Choroid plexus epithelial cell (primary cell): ENCODE measurements at places on chromosomes 13 and 19.
A peak's percentile ranks its signal among the peaks of the same experiment; 100 is the strongest.

GRCh38 chr19:1532003-1532402 lies 8.1 kb downstream of the PLK5 start:
- no peak for DNase-seq

GRCh38 chr13:57056601-57057180 lies 84.0 kb upstream of the PRR20A start:
- DNase-seq: no peak

- DNase-seq: peak; percentile 62
Measured at GRCh38 chr13:43874504-43875092, 4.9 kb downstream of the CCDC122 start.

GRCh38 chr19:45560038-45560437 lies 24.6 kb downstream of the OPA3 start:
- no peak for DNase-seq

DNA sequence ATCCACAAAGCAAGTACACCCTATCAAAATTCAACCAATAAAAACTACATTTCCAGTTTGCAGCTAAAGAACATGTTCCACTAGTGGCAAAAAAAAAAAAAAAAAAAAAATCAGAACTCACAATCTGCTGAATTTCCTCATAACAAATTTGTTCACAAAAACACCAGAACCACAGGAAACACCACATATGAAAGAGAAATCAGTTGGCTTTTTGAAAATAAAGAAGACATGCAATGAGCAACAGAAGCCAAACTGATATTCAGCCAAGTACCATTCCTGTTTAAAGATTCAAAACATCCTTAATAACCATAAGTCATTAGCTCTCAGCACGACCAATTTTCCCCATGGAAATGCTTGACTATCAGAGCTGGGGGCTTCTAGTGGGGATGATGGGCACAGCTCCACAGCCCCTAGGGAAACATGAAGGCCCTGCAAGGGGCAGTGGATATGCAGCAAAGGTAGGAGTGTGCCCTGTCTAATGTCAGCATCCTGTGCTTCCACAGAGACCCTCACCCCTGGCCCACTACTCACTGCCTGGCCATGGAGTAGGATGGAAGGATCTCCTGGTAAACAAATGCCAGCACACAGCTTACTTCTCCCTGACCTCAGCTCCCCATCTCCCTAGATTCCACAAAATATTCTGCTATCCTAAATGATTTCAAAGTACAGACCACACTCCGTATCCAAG lies 74.0 kb upstream of the DOCK9 start:
- no peak for DNase-seq

GRCh38 chr19:4115050-4115817 lies 8.7 kb downstream of the MAP2K2 start:
- DNase-seq: no peak

DNA sequence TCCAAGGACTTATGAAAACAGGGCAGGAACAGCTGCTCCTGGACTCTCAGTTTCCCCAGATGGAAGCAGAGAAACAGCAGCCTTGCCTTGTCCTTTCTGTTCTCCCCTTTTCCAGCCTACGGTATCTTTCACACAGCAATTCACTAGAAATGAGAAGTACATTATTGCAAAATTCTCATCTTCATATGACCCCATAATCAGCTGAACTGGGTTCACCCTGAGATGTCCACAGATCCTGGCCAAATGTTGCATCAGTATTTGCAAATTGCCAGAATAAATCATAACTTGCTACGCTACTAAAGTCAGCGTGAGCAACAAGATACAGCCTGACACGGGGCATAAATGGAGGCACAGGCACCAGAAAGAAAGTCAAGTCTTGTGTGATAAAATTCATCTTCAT lies 16.1 kb downstream of the VSTM1 start:
- no peak for DNase-seq

DNA sequence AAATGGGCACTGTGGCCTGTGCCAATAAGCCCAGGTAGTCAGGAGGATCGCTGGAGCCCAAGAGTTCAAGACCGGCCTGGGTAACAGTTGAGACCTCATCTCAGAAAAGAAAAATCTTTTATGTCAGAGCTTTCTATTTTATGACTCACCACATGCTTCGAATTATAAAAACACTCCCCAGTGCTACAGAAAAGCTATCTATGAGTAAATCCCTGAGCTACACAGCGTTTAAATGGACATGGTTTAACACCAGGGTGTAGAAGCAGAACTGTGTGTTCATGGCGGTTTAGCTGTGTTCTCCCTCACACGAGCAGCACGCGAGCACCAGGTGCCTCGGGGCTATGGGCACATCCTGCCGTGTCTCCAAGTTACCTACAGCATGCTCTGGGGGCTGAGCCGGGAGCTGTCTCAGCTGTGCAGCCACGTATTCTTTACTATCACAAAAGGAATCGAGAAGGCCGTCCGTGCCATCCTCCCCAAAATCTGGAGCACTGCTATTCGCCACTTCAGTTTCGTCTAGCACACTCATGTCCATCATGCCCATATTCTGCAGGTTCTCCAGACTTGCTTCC lies 6.7 kb downstream of the SAFB2 start:
- DNase-seq: peak; percentile 40

GRCh38 chr13:47959468-47960247 lies 41.4 kb downstream of the SUCLA2 start:
- no peak for DNase-seq

DNA sequence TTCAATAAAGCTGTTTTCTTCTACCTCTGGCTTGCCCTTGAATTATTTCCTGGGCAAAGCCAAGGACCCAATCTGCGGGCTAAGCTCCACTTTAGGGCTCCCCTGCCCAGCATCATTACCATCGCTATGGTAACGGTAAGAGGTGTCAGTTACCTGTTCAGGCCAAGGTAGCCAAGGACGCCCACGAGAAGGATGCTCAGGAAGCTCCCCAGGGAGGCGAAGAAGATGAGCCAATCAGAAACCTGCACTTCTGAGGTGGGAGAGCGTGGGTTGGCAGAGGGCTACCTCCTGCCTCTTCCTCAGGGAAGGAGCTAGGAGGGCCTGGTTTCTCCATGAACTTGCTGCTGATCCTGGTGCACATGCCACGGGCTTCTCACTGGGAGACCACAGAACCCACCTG lies 24.7 kb downstream of the IL12RB1 start:
- DNase-seq: no peak

DNA sequence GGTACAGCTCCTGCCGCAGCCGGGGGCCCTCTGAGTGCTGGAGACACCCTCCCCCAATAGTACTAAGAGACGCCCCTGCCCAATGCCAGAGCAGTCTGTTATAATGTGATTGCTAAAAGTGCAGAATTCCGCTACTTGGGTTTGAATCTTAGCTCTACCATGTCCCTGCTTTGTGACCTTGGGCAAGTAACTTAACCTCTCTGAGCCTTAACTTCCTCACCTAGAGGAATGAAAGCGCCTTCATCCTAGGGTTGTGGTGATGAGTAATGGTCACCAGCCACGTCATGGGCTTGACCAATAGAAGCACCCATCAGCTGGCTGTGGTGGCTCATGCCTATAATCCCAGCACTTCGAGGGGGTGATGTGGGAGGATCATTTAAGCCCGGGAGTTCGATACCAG lies 6.5 kb downstream of the PLEKHG2 start:
- DNase-seq: no peak

DNA sequence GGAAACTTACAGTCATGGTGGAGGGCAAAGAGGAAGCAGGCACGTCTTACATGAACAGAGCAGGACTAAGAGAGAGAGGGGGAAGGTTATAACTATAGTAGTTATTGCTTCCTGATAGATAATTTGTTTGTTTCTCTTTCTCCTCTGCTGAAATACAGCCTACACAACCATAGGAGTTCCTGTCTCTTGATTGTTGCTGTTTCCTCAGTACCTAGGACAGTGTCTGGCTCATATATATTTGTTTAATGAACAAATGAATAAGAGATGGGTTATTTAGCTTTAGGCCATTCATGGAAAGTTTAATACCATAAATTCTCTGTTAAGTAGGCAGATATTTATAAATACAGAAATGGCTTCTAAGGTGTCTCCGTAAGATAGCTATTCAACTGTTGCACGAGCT lies 95.2 kb downstream of the PCCA start:
- DNase-seq: no peak

DNA sequence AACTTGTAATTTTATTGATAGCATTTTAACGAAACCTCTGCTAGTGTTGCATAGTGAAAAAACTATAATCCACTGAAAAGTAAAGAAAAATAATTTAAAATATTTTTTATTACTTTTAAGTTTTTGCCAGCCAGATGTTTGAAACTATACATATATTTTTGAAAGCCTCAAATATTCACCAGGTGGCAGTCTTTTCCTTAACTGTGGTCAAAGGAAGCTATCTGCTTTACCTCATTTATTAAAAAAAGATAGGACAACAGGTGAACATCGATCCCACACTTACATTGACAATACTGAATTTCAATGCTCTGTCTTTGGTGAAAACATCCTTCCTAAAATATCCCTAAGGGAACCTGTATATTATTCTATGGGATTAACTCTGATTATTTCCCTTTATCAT lies 100.5 kb downstream of the TRPC4 start:
- DNase-seq: no peak

DNA sequence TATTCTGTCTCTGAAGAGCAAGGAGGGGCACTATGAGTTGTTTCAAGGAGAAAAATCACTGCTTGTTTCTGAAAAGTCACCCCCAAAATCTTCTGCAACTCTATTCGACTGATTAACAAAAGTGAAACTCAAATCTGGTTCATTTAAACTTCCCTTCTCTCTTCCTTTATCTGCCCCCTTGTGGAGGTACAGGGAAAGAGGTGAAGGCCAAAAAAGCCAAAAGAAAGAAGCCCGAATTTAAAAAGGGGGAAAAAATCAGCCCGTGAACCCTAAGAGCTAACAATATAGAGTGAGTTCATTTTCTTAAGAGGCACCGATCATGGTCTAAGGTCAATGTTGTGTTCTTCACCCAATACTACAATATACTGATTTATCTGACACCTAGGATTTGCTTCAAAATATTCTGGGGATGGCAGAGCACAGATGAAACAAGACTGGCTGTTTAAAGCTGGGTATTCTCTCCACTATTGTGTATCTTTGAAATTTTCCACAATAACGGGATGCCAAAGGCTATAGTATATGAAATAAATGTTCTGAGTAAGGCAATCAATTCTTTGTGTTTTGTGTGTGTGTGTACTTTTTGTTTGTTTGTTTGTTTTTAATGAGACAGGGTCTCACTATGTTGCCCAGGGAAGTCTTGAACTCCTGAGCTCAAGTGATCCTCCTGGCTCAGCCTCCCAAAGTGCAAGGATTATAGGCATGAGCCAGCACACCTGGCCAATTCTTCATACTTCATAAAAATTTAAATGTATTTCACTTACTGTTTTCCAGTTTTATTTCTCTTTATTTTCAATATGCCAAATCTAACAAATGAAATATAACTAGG lies 55.0 kb upstream of the EEF1AKMT1 start:
- DNase-seq: peak; percentile 74

DNA sequence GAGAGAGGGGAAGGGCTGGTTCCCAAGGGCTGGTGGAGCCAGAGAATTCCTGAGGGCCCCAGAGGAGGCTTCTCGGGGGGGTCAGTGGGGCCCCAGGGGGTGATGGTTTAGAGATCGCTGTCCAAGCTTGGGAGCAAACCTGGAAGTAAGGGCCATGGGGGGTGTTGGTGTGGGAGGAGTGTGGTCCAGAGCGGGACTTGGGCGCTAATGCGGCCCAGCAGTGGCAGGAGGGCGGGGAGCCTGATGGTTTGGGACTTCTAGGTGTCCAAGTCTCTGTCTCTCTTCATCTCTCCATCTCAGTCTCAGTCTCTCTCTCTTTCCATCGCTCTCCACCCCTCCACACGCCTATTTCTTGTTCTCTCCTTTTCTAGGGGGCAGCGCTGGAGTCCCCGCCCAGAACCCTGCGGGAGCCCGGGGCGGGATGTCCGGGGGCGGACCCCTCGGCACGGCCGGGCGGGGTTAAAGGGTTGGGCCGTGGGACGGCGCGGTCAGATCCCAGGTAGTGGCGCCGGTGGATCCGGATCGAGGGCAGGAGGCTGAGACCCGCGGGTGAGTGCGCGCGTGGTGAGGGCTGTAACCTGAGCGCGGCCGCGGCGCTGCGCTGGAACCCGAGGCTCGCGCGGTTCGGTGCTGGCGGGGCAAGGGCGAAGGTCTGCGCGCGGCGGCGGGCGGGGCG lies at the start of gene CYP4F22:
CYP4F22 (plus strand) TSS at position 491 of the 676 bp plus-strand sequence. CDS start 16,812 bp downstream, outside the sequence.
- no peak for DNase-seq

DNA sequence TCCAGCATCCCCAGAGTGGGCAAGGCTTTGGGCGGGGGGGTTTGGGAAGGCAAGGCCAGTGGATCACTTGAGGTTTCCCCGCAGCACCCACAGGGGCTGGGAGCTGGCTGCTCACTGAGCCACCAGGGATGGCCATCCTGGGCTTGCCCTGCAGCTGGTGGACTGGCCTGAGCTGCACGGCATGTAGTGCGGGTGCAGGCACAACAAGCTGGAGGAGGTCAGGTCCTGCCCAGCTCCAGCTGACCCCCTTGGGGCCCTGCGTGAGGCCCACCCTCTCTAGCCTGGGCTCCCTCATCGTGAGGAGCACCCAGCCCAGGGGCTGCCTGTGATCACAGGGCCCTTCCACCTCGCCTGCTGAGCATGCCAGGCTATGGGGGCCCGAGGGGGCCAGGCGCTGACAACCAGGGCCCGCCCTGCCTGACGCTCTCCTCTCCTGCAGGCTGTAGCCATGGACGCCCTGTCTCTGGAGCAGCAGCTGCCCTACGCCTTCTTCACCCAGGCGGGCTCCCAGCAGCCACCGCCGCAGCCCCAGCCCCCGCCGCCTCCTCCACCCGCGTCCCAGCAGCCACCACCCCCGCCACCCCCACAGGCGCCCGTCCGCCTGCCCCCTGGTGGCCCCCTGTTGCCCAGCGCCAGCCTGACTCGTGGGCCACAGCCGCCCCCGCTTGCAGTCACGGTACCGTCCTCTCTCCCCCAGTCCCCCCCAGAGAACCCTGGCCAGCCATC lies 22.9 kb downstream of the COMP start:
- no peak for DNase-seq

- no peak for DNase-seq
Measured at GRCh38 chr19:46116121-46116520, 8.4 kb downstream of the IGFL3 start.

DNA sequence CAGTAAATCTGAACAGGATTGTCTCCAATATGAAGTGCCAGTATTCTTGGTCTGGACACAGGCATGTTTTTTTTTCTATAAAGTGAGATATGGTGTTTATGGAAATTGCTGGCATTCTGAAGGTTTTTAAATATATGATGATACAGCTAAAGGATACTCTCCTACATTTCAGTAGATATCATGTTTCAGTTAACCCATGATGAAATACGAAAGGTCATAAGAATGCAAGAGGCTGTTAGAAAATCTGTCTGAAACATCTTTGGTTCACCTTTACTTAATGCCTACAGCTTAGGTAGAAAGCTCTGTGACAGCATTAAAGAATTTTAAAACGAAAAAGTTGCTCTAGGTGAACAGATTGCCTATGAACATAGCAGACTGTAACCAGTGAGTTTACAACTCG lies 9.1 kb downstream of the FRY start:
- DNase-seq: peak; percentile 45

DNA sequence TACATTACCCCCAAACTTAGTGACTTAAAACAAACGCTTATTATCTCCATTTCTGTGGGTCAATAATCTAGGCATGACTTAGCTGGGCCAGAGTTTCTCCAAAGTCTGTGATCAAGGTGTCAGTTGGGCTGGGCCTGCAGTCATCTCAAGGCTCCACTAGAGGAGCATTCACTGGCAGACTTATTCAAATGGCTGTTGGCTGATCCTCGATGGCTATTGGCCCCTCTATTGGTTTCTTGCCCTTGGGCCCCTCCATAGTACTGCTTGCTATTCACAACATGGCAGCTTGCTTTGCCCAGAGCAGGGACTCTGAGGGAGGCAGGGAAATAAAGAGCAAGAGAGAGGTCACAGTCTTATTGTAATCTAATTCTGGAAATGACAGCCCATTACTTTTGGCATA lies 57.6 kb downstream of the RCBTB2 start:
- DNase-seq: no peak

GRCh38 chr13:114266241-114266640 lies 15.2 kb upstream of the UPF3A start:
- no peak for DNase-seq
